ENCODE measurements at places on chromosomes 5 and 9. TPM values are rescaled to one million over a fixed set of nuclear protein-coding genes. Genes with fewer than 3 reads are reported as not detected.

The ICE1 gene
- total RNA-seq: 48.3 TPM

The PTPRD gene
- 323 TPM for total RNA-seq

The PFN3 gene
- total RNA-seq: not detected

The INSL4 gene
- not detected for total RNA-seq

The PRRX2 gene
- not detected for total RNA-seq

The MOB3B gene
- total RNA-seq: 5.6 TPM

The HAND1 gene
- not detected for total RNA-seq

The ACOT12 gene
- total RNA-seq: 2.4 TPM

The FOXD4 gene
- 1.00 TPM for total RNA-seq

The PCDHGB6 gene
- total RNA-seq: 21.7 TPM

The LCN2 gene
- not detected for total RNA-seq

The SLC36A2 gene
- total RNA-seq: not detected

The DOCK2 gene
- total RNA-seq: 5.8 TPM

The TYRP1 gene
- total RNA-seq: 4.0 TPM

The KCNMB1 gene
- total RNA-seq: 0.09 TPM

The IFNB1 gene
- not detected for total RNA-seq

The FGF10 gene
- 3.7 TPM for total RNA-seq

The MEF2C gene
- total RNA-seq: 114 TPM

The CRB2 gene
- 18.1 TPM for total RNA-seq

The PIP5K1B gene
- total RNA-seq: 20.2 TPM

The CDH6 gene
- total RNA-seq: 13.5 TPM

The GCNT4 gene
- total RNA-seq: 1.5 TPM

The FAM151B gene
- total RNA-seq: 14.7 TPM

The IL33 gene
- 10.3 TPM for total RNA-seq

The ADAMTSL2 gene
- total RNA-seq: 1.8 TPM

Data from cerebellum (tissue), 4 donors.